Activated naive CD8-positive, alpha-beta T cell treated with anti-CD3 and anti-CD28 coated beads for 36 hours (primary cell): ENCODE measurements at places on chromosomes 1 and 21. TPM values are rescaled to one million over a fixed set of nuclear protein-coding genes. Genes with fewer than 3 reads are reported as not detected.

GRCh38 chr1:108881369-108881768 lies 4.6 kb downstream of the GPSM2 start:
- no peaks in the 10 kb centered on the region for H3K36me3 ChIP-seq
- H3K27ac ChIP-seq = no peak overlapping the region
- H3K4me3 ChIP-seq = no peak overlapping the region

Gene EVA1B
- 5.3 TPM for total RNA-seq

GRCh38 chr21:44063151-44063912 lies 43.9 kb upstream of the PWP2 start:
- DNase-seq = no peak
- peaks cover 34% of the 10 kb centered on the region for H3K36me3 ChIP-seq
- peak overlapping the region; percentile 82 for H3K27ac ChIP-seq
- no peaks in the 10 kb centered on the region for H3K27me3 ChIP-seq
- no peak overlapping the region for H3K4me3 ChIP-seq

DNA sequence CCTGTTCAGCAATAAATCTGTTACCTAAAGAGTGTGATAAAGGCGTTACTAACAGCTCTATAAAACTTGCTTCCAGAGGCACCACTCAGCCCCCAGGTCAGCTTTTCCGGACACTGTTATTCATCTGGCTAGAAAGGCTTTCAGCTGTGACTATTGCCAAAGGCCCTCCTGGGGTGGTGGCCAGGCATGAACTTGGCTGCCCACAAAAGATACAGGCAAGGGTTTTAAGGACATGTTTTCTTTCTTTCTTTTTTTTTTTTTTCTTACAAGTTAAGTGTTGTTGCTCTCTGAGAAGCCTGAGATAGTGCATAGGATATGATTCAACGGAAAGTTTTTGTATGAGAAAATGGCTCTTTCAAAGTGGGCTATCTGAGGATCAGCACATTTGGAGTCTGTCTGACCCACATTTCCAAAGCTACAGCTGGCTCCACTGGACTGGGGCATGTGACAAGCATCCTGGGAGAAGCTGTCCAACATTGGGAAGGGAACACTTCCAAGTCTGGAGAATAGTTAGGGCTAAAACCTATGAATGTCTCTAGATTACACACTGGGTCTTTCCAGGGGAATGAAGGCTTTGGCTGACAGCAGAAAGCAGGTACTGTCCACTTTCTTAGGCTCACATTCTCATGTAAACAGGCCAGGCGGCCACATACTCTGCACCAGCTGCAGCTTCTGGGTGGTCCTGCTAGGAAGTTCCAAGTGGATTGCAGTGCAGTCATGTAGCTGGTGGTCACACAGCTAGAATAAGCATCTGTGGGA lies 639.7 kb downstream of the LMO4 start:
- no peak for DNase-seq
- H3K4me3 ChIP-seq = no peak overlapping the region
- no peak overlapping the region for H3K27ac ChIP-seq
- no peaks in the 10 kb centered on the region for H3K4me1 ChIP-seq
- H3K36me3 ChIP-seq = no peaks in the 10 kb centered on the region

Gene VSIG8
- total RNA-seq = not detected
